IgD-negative memory B cell (primary cell): ENCODE measurements at places on chromosomes 5 and 9. TPM values are rescaled to one million over a fixed set of nuclear protein-coding genes. Genes with fewer than 3 reads are reported as not detected.

KIF24 gene
- not detected for polyA plus RNA-seq

NUTM2F gene
- polyA plus RNA-seq: not detected

CDKN2B-AS1 gene
- polyA plus RNA-seq: not detected

TEX48 gene
- not detected for polyA plus RNA-seq

PCDHA5 gene
- not detected for polyA plus RNA-seq

PCDHGC4 gene
- not detected for polyA plus RNA-seq

CER1 gene
- polyA plus RNA-seq: not detected

CCDC192 gene
- not detected for polyA plus RNA-seq

ZNF454 gene
- not detected for polyA plus RNA-seq

HRCT1 gene
- polyA plus RNA-seq: not detected

FYB1 gene
- 11.6 TPM for polyA plus RNA-seq

SLC34A3 gene
- polyA plus RNA-seq: not detected

PCDHGB6 gene
- polyA plus RNA-seq: 0.39 TPM

PDE6A gene
- 0.05 TPM for polyA plus RNA-seq

NDFIP1 gene
- 21.6 TPM for polyA plus RNA-seq

STX17 gene
- polyA plus RNA-seq: 18.1 TPM

CDHR2 gene
- polyA plus RNA-seq: not detected

C9orf85 gene
- polyA plus RNA-seq: 14.2 TPM

TLX3 gene
- not detected for polyA plus RNA-seq

BAAT gene
- polyA plus RNA-seq: not detected

NR3C1 gene
- 78.4 TPM for polyA plus RNA-seq

FAM193B gene
- 4.5 TPM for polyA plus RNA-seq

FOXI1 gene
- polyA plus RNA-seq: not detected

GLDC gene
- polyA plus RNA-seq: 1.0 TPM

GLRA1 gene
- not detected for polyA plus RNA-seq

RAB3C gene
- 1.7 TPM for polyA plus RNA-seq

SPATA31C1 gene
- polyA plus RNA-seq: not detected

SPINK6 gene
- polyA plus RNA-seq: not detected

BASP1 gene
- 149 TPM for polyA plus RNA-seq

NAIP gene
- polyA plus RNA-seq: 2.1 TPM

IRX2 gene
- not detected for polyA plus RNA-seq

LHFPL2 gene
- 9.1 TPM for polyA plus RNA-seq

ADAMTS12 gene
- polyA plus RNA-seq: not detected

MARVELD2 gene
- polyA plus RNA-seq: 2.5 TPM

CDC25C gene
- polyA plus RNA-seq: not detected

PRDM9 gene
- not detected for polyA plus RNA-seq

TRAF1 gene
- polyA plus RNA-seq: 1.3 TPM
